SK-MEL-5 (cell line): ENCODE measurements at places on chromosomes 5 and 9. TPM values are rescaled to one million over a fixed set of nuclear protein-coding genes. Genes with fewer than 3 reads are reported as not detected.

GRCh38 chr5:93151121-93151520 is 429.9 kb downstream of the NR2F1-AS1 start:
- no peak for DNase-seq

- no peak for DNase-seq
These were observed 114.3 kb downstream of the ASTN2 start for GRCh38 chr9:117300371-117301110.

DNA sequence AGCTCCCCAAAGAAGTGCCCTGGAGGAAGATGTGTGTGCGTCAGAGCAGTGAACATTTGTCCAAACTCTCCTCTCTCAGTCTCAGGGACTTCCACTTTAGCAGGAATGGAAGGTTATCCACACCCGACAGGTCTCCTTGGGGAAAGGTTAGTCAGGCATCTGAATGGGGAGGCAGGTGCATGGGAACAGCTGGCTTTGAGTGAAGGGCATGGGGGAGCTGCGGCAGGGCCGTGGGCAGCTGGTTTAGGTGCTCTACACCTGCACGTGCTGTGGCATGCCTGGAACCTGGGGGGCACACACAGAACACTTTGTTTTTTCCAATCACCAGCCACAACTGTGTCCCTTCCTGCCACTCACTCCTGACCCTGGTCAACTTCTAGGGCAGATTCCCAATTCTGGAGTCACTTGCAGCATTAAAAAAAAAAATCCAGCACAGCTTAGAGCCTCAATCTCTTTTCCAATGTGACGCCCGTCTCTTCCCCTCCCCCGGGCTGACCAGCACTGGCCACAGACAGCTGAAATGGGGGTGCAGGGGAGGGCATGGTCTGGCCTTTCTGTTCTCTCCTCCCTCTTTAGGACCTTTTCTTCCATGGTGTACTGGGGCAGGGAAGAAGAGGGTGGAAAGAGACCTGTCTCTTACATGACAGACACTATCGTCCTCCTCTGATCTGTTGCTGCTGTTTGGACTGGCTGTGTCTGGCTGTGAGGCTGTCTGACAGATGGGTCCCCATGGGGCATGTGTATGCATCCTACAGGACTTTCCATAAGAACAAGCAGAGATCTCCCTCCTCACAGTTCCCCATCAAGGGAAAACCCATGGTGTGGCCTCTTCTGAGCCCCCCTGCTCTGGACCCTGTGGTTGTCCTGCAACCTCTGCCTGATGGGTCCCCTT is 9.5 kb upstream of the IL3 start:
- DNase-seq: no peak

SLCO4C1 gene
- 0.05 TPM in 2 replicates for total RNA-seq

SLIT3 gene
- 0.40 and 0.63 TPM in 2 replicates for total RNA-seq

DNA sequence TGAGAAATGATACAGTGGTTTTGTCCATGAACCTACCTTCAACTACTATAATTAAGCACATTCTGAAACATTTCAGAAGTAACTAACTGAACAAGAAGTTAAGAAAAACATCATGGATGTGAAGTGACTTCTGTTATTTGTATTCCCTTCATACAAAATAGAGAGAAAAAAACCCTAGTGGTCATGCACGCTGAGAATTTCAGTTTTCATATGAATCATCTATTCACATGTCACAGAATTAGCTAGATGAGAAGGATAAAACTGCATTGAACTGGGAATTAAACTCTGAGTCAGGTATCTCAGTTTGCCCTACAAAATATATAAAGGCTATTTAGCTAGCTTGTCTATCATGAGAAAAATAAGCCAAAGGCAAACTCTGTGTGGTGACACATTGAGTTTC is 451.8 kb upstream of the FTMT start:
- peak; percentile 19 for DNase-seq

MTMR12 gene
- total RNA-seq: 19.5 and 24.8 TPM in 2 replicates

NOXA1 gene
- 0.55 and 0.75 TPM in 2 replicates for total RNA-seq

UBAP1 gene
- total RNA-seq: 9.8 and 11.2 TPM in 2 replicates

DNA sequence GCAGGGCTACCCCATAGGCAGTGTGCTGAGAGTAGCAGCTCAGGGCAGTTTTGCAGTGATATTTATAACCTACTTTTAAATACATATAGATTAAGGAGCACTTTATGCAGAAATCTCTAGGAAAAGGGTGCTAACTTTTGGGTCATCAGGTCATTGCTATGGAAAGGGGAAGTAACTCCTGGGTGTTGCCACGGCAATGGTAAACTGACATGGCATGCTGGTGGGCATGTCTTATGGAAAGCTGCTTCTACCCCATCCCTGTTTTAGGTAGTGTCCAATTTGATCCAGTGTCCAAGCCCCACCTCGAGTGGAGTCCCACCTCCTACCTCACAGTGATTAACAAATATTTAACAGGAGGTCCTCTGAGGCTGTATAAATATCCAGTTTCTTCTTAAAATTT is 56.8 kb upstream of the XPA start:
- DNase-seq: no peak

SLC6A7 gene
- total RNA-seq: not detected in 2 replicates

DNA sequence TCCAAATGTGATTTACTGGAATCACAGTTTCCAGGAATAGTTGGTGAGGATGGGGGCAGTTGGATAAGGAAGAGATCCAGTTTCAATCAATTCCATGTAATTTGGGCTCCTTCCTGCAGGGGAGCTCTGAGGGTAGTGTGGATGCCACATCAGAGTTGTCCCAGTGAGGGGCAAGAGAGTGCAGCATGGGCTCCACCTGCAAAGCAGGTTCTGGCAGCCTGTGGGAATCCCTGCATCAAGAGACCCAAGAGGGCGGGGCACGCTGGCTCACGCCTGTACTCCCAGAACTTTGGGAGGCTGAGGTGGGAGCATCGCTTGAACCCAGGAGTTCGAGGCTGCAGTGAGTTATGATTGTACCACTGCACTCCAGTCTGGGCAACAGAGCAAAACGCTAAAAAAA is 188.5 kb downstream of the CACNA1B start:
- peak; percentile 8 for DNase-seq

IFNA13 gene
- total RNA-seq: not detected in 2 replicates

DNA sequence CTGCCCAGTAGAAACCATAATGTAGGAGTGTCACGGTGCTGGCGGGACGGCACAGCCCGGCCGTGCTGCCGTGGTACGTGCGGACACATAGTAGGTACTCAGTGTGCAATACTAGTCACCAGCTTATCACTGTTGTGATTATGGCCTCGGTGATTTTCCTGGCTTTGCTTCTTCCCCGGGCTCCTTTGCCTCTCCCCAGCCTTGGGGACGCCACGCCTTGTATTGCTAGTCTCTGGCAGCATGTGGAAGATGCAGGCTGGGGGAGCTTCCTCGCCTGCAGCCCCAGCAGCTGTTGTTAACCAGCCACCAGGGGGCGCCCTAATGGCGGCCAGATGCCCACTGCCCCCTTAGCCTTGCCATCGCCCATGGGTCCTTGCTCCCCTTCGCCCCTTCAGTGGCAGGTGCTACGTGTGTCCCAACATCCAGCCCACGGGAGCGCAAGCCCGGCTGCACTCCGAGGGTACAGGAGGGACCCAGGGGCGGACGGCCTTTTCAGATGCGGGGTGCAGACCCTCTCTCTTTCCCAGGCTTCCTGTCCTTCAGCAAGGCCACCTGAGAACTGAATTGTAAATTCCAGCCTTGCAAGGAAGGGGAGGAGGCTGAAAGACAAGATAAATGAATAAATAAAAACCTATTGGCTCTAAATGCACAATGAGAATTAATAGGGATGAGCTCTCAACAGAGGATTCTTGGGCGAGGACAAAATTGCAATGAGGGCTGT is 8.0 kb downstream of the NTNG2 start:
- peak; percentile 71 for DNase-seq

SLC6A19 gene
- not detected in 2 replicates for total RNA-seq
